MV-4-11 (cell line): ENCODE measurements at places on chromosomes 11 and 22.

DNA sequence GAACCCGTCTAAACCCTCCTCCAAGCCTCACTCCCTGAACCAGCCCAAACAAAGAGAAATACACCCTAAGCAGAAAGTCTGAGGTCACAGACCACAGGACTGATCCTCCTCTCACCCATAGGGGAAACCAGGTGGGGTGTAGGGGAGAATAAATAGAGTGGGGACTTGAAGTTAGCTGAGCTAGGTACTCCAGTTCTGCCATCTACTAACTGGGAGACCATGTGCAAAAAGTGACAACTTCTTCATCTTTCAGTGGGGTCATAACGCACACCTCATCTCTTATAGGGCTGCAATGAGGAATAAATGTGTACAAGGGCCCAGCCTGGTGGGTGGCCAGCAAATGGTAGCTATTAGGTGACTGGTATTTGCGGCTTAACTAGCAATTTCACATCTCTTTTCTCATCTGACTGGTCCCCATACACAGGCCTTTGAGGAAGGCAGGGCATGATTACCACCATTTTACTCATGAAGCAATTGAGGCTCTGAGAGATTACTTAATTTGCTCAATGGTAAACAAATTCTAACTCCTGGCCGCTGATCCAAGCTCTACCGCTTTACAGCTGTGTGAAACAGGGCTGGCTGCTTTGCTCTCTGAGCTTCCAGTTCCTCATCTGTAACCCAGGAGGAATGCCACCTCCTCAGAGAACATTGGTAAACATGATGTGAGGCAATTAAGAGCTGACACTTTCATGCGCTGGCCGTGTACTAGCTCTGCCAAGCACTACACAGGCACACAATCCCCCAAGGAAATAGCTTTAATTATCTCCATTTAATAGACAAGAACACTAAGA lies 16.6 kb downstream of the TBC1D10A start:
- peak; percentile 94 for DNase-seq

DNA sequence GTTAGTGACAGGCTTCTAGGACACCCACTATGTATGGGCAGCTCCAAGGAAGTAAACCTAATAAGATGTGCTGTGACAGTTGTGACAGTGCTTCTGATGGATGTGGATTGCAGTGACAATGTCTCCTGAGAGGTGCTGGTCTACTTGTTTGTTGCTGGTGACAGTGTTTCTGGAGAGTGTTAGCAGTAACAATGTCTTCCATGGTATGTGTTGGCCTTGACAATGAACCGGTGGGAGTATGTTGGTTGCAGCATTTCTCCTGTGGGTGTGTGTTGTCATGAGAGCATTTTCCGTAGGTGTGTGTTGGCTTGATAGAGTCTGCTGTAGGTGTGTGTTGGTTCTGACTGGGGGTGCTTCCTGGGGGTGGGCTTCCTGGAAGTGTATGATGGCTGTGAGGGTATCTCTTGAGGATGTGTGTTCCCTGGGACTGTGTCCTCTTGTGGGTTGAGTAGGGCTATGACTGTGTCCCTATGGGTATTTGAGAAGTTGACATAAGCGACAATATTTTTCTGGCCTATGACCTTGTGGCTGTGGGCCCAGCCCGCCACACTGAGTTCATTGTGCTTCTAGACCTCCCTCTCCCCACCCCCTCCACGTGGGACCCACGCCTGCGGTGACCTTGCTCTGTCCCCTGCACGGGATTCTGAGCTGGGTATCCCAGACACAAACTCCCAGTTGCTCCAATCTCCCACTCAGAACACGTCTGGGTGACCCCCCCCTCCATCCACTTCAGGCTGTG lies 1.2 kb downstream of the DCHS1 start:
- DNase-seq: no peak

GRCh38 chr11:78647986-78648875 lies 73.6 kb upstream of the NARS2 start:
- DNase-seq: no peak

- peak; percentile 68 for DNase-seq
Observed at GRCh38 chr22:42202669-42203068, 67.8 kb downstream of the TCF20 start.

GRCh38 chr11:62400760-62401159 lies 18.1 kb upstream of the SCGB1A1 start:
- DNase-seq: no peak

DNA sequence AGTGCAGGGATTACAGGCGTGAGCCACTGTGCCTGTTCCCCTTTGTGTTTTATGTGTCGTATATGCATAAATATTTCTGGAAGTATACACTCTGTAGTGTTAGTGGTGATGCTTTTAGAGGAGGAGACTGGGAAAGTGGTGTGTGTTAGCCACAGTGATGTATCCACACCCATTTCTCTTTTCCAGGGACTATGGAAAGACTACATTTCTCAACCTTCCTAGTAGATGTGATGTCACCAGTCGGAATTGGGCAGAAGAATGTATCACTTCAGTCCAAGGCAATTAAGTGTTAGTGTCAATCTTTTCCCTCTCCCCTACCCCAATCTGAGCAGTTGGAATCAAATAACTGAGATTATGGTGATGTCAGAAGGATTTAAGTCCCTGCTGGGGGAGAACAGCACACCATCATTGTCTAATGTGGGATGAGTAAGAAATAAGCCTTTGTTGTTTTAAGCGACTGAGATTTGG lies 5.8 kb upstream of the ATG16L2 start:
- DNase-seq: no peak

GRCh38 chr22:47750086-47750485 lies 987.6 kb downstream of the TBC1D22A start:
- no peak for DNase-seq

DNA sequence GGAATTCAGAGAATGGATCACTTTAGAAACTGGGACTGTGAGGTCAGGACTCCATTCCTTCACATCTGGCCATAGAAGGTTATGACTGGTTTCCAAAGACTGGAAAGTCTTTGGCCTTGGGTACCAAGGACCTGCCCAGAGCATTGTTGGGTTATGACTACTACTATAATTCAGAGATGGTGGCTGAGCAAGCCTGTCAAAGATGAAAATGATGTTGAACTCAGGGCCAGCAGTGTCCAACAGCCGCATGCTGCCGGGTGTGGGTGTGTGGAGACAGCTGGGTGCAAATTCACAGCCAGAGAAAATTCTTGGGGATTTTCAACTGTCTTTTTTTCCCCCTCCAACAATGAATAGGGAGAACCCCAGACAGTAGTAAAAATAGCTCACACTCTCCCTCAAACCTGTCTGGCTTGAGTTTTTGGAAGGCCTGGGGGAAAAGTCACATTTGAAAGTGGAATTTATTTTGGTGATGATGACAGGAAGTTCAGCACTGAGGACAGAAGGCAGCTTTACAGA lies 166.8 kb upstream of the NCAM1 start:
- DNase-seq: no peak

- no peak for DNase-seq
Observed at GRCh38 chr11:2250485-2250884, 19.9 kb downstream of the ASCL2 start.

DNA sequence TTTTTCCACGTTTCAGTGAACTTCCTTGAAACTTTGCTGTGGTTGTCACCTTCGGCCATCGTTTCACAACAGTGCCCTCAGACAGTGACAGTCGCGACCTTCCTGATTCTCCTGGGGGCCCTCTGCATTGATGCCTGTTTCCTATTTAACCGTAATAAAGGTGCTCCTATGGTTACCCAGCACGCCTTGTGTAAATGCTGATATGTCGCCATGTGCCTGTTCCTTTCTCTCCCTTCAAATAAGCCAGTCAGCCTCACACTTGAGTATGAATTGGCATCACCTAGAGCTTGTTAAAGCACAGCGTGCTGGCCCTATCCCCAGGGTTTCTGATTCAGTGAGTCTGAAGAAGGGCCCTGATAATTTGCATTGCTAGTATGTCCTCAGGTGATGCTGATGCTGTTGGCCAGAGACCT lies 104.8 kb downstream of the MICAL2 start:
- DNase-seq: peak; percentile 67

- DNase-seq: no peak
Observed at GRCh38 chr22:26847816-26848215, 190.4 kb downstream of the MIAT start.

GRCh38 chr11:94767291-94767690 lies 865 bp upstream of the AMOTL1 start:
- DNase-seq: no peak

DNA sequence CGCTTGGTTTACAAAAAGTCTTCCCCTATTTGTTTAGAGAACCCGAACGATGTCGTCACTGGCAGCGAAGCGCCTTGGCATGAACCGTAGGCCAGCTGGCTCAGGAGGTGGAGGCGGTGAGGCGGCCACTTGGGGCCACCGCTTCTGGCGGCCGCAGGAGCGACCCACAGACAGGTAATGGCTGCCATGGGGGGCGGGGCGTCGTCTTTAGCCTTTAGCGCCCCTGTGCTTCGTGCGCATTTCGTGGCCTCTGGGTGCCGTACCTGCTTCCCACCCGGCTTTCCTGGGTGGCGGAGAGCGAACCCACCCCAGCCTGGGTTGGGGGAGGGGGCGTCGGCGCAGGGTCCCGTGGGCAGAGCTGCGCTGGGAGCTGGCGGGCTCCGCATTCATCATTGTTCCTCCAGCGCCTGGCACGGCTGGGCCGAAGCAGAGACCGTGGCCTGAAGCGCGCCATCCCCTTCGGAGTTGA lies 469 bp upstream of the OSBP2 start:
- no peak for DNase-seq

GRCh38 chr22:18013947-18014346 lies 10.4 kb downstream of the MICAL3 start:
- no peak for DNase-seq

DNA sequence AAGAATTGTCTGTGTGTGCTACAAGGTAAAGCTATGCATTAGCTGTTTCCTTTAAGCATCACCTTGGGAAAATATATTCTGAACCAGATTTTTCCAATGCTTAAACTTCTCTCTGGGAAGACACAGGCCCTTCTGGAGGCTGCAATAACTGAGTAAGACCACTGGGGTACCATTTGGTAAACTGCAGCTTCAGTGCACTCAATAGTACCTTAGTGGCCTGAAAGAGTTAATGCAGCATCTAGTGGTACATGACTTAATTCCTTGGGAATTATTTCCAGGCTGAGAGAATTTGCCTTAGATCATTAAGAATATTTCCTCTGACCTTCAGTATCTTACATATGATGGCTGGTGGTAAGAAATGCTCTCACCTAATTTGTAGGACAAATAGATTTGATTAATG lies 727.4 kb downstream of the DLG2 start:
- DNase-seq: no peak

DNA sequence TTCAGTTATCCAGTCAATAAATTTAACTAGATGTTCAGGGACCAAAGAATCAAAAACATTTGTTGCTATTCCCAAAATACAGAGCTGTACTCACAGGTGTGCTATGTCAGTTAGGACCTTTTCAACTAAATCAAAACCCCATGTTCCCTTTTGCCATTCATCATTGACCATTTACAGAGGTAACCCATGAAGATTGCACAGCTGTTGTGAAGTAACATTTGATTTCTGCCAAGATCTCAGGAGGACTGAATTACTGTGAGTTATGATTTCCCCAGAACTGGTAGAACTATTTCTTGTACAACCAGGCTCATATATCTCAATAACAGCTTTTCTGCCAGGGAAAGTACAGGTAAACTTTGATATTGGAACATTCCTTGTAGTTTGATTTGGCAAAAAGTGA lies 131.1 kb upstream of the FIBIN start:
- DNase-seq: no peak

GRCh38 chr11:121810291-121810690 lies 305.7 kb downstream of the BLID start:
- no peak for DNase-seq

DNA sequence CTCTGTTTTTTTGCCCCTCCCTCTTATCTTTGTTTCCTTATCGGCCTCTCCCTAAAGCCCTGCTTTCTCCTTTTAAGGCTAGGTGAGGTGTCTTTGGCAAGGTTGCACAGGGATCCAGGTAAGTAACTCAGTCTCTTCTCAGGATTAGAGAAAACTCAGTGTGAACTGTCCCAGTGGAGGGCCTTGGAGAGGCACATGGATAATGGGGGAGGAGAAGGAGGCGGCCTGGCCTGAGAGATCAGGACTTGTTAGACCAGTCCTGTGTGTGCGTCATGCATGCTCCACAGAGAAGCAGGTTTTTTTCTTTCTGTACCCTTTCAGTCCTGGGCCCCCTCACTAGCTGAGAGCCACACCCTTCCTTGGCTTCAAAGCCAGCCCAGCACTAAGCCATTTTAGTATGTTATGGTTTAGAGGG lies 19.9 kb downstream of the CTNND1 start:
- no peak for DNase-seq

GRCh38 chr11:116888884-116889549 lies 51.6 kb upstream of the APOA1 start:
- no peak for DNase-seq

GRCh38 chr22:37930270-37930951 lies 23.0 kb downstream of the C22orf23 start:
- peak; percentile 20 for DNase-seq

GRCh38 chr11:14386895-14387480 lies 28.0 kb upstream of the RRAS2 start:
- DNase-seq: no peak
